ENCODE measurements at places on chromosomes 3 and 15.

DNA sequence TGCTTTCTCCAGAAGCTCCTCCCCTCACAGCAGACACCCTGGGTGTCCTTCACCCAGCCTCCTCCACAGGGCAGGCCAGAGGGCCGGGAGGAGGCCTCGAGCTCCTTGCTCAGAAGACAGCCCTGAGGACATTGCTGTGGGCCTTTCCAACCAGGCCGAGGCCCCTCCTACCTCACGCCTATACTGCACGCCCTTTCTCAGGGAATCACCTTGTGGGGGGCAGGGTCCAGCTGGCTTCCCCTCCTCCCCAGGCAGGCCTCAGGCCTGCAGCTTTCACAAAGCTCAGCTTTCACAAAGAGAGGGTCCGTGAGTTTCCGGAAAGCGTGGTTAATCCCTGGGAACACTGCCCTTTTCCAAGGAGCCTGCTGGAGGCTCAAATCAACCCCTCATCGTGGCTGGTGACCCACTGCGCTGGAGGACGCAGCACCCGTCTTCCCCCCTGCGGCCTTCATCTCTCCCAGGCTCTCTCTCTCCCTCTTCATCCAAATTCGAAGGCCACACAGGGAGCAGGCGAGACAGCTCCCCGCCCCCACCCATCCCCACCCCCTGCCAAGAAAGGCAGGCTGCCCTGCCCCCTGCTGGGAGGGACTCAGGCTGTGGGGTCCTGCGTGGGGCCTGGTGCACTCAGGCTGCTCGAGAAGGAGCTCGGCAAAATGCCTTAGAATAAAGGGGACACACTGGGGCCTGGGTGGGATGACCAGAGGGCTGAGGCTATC lies 79.4 kb downstream of the OCA2 start:
- DNase-seq, result no peak

DNA sequence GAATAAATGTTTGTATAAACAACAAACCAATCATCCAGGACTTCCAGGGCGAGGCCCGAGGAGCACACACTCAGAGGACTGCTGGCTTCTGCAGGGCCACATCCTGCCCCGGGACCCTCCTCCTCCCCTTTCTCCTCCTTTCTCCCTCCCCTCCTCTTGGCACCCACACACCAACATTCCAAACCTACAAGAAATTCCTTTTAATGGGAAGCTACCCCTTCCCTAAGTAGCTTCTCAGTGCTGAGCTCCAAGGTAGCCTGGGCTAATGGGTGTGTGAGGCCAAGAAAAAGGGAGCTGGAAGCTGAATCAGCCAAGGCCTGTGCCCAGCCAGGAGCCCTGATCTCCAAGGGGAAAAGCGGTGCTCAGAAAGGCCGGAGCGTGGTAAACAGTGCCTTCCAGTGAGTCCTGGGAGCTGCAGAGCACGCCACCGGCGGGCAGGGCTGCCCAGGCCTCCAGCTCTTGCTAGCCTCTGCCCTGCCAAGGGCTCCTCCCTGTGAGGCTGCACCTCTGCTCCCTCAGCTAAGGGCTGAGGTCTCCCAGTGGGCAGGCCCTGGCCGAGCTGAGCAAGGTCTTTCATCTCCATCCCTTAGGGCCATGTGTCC lies 3.9 kb downstream of the ITIH3 start:
- no peak for DNase-seq

- DNase-seq, result no peak
Observed at GRCh38 chr3:17014709-17015108, 130.0 kb downstream of the PLCL2 start.

DNA sequence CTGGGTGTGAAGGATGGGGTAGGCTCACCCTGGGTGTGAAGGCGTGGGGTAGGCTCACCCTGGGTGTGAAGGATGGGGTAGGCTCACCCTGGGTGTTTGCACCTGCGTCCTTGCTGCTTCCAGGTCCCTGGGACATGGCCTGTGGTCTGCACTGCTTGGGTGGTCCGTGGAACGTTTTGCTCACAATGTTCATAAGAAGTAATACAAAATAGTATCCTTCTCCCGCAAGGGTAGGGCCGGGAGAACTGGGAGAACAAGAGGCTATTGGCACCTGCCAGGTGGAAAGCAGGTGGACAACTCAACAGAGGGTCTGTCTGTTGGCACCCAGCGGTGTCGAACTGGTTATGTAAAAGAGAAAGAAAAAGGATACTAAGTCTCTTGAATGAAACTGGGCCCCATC lies 17.0 kb upstream of the PCSK6 start:
- no peak for DNase-seq

DNA sequence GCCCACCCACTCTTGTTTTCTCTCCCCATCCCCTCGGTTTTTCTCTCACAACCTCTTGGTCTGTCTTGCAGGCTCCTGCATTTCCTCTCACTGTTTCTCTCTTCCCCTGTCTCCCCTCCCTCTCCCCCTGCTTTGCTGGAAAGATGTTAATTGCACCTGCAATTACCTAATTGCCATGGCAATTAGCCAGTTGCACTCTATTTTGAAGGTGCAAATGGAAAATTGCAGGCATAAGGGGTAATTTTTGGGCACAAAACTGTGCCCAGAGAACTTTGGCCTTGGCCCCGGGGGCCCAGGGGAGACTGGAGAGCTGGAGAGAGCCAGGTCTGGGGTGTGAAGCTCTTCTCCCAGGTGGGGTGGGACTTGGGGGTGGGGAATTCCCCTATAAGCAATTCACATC lies 164.5 kb upstream of the TLE3 start:
- DNase-seq, result no peak

GRCh38 chr15:38758043-38758442 lies 193.4 kb upstream of the RASGRP1 start:
- no peak for DNase-seq

- no peak for DNase-seq
Observed at GRCh38 chr3:120437559-120437958, 13.2 kb downstream of the FSTL1 start.

DNA sequence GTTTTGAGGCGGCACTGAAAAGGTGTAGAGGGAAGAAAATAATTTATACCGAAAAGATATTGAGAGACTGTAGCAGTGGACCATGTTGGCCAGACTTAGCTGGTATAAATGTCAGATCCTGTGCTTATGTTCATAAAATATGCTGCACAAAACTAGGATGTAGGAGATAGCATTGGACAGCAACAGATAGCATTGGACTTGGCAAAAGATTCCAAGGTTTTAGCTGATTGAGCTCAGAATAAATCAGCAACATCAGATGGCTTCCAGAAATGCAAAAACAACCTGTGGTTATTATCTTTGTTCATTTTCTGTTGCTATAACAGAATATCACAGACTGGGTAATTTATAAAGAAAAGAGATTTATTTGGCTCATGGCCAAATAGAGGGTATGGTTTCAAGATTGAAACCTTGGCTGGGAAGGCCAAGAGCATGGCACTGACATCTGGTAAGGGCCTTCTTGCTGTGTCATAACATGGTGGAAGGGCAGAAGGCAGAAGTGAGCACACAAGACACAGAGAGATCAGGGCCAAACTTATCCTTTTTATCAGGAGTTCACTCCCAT lies 34.7 kb downstream of the SLC28A1 start:
- DNase-seq, result no peak

All from SW 1271 (cell line).